ENCODE measurements at places on chromosomes 5 and 9.

GRCh38 chr9:123217128-123217654 is 51.2 kb downstream of the STRBP start:
- DNase-seq = no peak

GRCh38 chr5:57032151-57032551 is 80.2 kb upstream of the MIER3 start:
- no peak for DNase-seq

DNA sequence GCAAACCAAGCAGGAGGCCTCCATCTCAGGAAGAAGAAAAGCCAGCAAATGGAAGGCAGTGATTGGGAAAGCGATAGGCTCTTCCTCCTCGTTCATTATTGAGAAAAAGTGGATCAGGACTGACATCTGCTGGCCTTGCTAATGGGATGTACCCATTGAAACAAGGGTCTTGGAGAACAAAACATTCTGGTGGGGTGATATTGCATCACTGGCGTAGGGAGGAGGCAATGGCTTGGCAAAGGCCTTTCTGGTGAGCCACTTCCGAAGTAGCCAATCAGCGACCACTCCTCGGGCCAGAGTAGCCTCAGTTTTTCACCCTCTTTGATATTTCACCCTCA is 86.7 kb upstream of the NFIB start:
- DNase-seq = peak; percentile 80

- DNase-seq = no peak
These were observed 1164.3 kb upstream of the DMAC1 start for GRCh38 chr9:8963885-8964284.

- DNase-seq = no peak
These were observed 9.9 kb downstream of the PAPPA start for GRCh38 chr9:116163293-116164055.

DNA sequence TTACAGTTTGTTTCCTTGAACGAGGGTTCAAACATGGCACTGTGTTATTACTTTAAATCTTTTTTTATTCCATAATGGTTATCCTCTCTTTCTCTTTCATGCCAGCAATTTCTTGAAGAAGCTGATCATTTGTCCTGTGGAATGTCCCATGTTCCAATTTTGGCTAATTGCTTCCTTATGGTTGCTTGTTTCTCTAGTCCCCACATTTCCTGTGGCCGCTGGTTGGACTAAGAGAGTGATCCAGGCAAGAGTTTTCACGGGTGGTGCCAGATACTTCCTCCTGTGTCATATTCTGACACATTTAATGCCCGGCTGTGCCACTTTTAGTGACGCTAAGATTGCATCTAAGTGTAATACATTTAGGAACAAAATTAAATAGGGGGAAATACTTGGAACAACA is 83.8 kb upstream of the FAM169A start:
- DNase-seq = no peak

DNA sequence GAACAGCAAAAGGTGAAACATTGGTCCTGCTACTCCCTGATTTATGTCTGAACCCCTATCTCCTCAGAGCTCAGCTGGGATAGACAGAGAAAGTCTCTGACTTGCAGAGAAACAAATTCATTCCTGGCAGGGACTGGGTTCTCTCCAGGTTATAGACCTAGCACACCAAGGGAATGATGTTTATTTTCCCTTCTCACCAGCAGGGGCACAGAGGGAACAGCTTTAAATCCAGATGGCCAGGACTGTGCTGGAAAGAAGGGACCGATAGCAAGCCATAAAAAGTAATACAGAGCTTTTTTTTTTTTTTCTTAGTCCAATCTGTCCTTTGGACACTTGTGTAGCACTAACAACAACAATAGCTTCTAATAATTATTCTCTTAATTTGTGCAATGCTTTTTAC is 141.1 kb upstream of the C9orf72 start:
- DNase-seq = no peak

- DNase-seq = no peak
These were observed 214.3 kb downstream of the C9orf50 start for GRCh38 chr9:129406278-129407225.
